Thymus (tissue), 14 donors: ENCODE measurements at places on chromosomes 7 and 10. TPM values are rescaled to one million over a fixed set of nuclear protein-coding genes. Genes with fewer than 3 reads are reported as not detected.

DNA sequence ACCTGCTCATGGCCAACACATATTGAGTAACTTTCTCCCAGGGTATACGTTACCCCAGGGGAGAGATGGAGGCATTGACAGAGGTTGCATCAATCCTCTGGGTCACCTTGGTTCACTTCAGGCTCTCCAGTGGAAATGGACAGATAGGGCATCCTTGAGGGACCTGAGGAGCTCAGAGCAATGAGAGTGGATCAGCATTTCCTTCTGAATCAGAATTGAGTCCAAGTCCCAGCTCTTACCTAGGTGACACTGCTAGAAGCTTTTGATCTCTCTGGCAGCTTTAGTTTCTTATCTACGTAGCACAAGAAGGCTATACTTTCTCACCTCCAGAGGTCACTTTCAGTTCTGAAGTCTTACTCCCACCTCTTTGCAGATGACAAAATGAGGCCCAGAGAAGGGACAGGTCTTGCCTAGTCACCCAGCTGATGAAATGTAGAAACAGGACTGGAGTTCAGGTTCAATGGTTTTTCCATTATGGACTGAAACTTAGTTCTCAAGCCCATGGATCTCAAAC, 35.2 kb downstream of the PANK1 start:
- no peaks in the 10 kb centered on the region for H3K27me3 ChIP-seq
- H3K27ac ChIP-seq: no peak overlapping the region

- H3K4me3 ChIP-seq: no peak overlapping the region
- H3K27ac ChIP-seq: no peak overlapping the region
- no peaks in the 10 kb centered on the region for H3K27me3 ChIP-seq
- no peak for DNase-seq
- H3K36me3 ChIP-seq: no peaks in the 10 kb centered on the region
- no peaks in the 10 kb centered on the region for H3K4me1 ChIP-seq
Observed at GRCh38 chr10:103013416-103013815, 95.3 kb downstream of the CNNM2 start.

GRCh38 chr7:41566581-41566980, 136.3 kb downstream of the INHBA start:
- H3K27me3 ChIP-seq: no peaks in the 10 kb centered on the region
- H3K4me3 ChIP-seq: no peak overlapping the region
- no peaks in the 10 kb centered on the region for H3K36me3 ChIP-seq
- H3K27ac ChIP-seq: no peak overlapping the region
- H3K4me1 ChIP-seq: no peaks in the 10 kb centered on the region

- no peak overlapping the region for H3K4me3 ChIP-seq
- H3K36me3 ChIP-seq: no peaks in the 10 kb centered on the region
- H3K4me1 ChIP-seq: no peaks in the 10 kb centered on the region
- no peaks in the 10 kb centered on the region for H3K27me3 ChIP-seq
Observed at GRCh38 chr10:59008452-59008851, 168.0 kb upstream of the PHYHIPL start.

DNA sequence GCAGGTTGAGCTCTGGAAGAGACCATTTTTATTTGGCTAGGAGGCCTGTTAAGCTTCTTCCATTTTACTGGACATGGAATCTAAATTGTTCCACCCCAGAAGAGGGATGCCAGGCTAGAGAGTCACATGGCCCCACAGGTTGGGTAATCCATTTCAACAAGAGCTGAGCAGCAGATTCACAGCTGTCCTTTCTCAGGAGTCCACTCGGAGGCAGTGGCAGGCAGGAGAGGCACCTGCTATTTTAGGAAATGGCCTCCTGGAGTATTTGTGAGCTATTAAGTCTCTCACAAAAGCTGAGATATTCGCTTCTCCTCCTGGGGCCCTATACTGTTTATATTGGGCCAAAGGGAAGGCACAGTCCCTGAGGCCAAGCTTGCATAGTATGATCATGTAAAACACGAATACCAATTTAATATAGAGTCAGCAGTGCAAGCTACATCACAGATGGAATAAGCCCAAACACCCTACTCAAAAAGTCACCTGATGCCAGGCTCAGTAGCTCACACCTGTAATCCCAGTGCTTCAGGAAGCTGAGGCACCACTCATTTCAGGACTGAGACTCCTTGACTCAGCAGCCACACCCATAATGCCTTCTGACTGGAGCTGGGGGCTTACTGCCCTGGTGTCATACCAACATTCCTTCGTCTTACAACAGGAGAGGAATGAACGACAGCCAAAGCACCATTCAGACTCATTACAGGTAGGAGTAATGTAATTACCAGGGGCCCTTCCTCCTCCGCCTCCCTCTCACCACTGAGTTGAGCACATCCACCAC, 124.1 kb downstream of the LMBR1 start:
- no peak overlapping the region for H3K4me3 ChIP-seq
- no peaks in the 10 kb centered on the region for H3K36me3 ChIP-seq

DNA sequence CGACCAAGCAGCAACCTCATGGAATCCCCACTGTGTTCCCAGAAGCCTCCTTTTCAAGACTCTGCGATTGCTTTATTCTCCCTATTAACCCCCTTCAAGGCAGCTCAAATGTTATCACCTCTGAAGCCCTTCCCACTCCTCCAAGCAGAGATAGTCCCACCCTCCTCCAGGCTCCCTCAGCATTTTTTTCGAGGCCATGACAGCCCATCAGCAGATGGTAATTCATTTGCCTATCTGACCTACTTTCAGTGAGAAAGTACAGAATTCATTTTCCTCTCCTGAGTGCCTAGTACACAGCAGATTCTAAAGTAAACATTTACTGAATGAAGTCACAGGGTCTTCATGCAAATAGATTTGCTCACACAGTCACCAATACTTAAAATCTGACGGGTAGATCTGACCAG, 47.8 kb downstream of the HERPUD2 start:
- peaks cover 15% of the 10 kb centered on the region for H3K36me3 ChIP-seq
- no peak overlapping the region for H3K4me3 ChIP-seq
- no peak overlapping the region for H3K27ac ChIP-seq
- H3K27me3 ChIP-seq: no peaks in the 10 kb centered on the region
- H3K4me1 ChIP-seq: peaks cover 3% of the 10 kb centered on the region

GRCh38 chr10:21368728-21369425, 156.6 kb downstream of the SKIDA1 start:
- peaks cover 3% of the 10 kb centered on the region for H3K4me1 ChIP-seq
- no peaks in the 10 kb centered on the region for H3K36me3 ChIP-seq
- DNase-seq: no peak
- H3K27me3 ChIP-seq: no peaks in the 10 kb centered on the region
- H3K27ac ChIP-seq: no peak overlapping the region

DNA sequence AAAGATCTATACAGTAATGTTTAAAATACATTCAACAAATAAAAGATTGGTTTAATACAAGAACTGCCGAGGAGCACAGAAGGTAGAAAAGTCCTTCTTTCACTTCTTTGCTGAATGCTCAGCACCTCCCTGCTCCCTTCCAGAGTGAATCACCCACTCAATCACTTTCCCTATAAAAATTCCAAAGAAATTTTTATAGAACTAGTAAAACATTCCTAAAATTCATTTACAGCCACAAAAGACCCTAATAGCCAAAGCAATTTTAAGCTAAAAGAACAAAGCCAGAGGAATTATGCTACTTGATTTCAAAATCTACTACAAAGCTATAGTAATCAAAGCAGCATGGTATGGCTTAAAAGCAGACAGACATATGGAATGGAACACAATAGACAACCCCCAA, 320.9 kb downstream of the PCLO start:
- H3K4me3 ChIP-seq: no peak overlapping the region
- no peaks in the 10 kb centered on the region for H3K27me3 ChIP-seq
- no peaks in the 10 kb centered on the region for H3K36me3 ChIP-seq
- H3K4me1 ChIP-seq: no peaks in the 10 kb centered on the region
- no peak overlapping the region for H3K27ac ChIP-seq
- no peak for DNase-seq

- no peaks in the 10 kb centered on the region for H3K36me3 ChIP-seq
- H3K4me3 ChIP-seq: no peak overlapping the region
- no peaks in the 10 kb centered on the region for H3K4me1 ChIP-seq
- no peak for DNase-seq
Observed at GRCh38 chr7:88546808-88547207, 212.7 kb upstream of the ZNF804B start.

The SPDYE9 gene
- 0.07 TPM for polyA plus RNA-seq

The SLC13A4 gene
- polyA plus RNA-seq: 0.23 TPM

GRCh38 chr7:69534461-69535041, 63.7 kb upstream of the AUTS2 start:
- no peak for DNase-seq
- H3K36me3 ChIP-seq: no peaks in the 10 kb centered on the region
- no peak overlapping the region for H3K27ac ChIP-seq
- no peaks in the 10 kb centered on the region for H3K27me3 ChIP-seq
- no peaks in the 10 kb centered on the region for H3K4me1 ChIP-seq

GRCh38 chr10:71701496-71702132, 18.0 kb downstream of the C10orf105 start:
- DNase-seq: no peak
- peaks cover 3% of the 10 kb centered on the region for H3K4me1 ChIP-seq
- no peaks in the 10 kb centered on the region for H3K27me3 ChIP-seq
- no peak overlapping the region for H3K4me3 ChIP-seq
- no peak overlapping the region for H3K27ac ChIP-seq

The SPDYE2B gene
- 0.02 TPM for polyA plus RNA-seq

The XPNPEP1 gene
- 41.0 TPM for polyA plus RNA-seq

- no peaks in the 10 kb centered on the region for H3K27me3 ChIP-seq
- H3K4me1 ChIP-seq: peaks cover 56% of the 10 kb centered on the region
- peak overlapping the region; percentile 95 for H3K27ac ChIP-seq
- DNase-seq: peak; percentile 22
- no peaks in the 10 kb centered on the region for H3K36me3 ChIP-seq
- no peak overlapping the region for H3K4me3 ChIP-seq
Observed at GRCh38 chr7:36207451-36208291, 54.6 kb downstream of the EEPD1 start.

DNA sequence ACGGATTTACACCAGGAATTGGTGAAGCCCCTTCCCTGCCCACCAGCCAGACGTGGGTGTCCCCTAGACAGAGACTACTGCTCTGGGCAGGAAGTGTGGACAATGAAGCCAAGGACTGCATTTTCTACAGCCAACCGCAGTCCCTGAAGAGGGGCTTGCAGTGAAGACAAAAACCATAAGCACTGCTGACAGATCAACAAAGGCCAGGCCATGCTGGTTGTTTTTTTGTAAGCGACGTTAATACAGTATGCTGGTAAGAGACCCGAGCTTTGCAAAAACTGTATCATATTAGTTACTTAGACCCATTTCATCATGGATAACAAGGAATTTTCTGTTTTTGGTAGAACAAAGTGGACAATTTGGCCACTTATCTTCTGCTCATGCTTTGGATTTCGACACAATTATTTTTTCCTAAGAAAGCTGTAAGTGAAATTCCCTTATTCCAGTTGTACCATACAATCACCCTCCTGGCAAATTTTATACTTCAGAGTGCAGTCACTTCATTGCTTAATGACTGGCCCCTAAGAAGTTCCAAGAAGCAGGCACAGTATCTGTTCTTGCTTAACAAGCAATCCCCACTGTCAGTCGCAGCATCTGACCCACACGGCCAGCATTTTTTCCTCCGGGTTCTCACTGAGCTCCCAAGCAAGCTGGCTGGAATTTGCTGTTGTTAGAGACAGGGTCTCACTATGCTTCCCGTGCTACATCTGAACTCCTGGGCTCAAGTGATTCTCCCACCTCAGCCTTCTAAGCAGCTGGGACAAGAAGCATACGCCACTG, 163.5 kb downstream of the PARD3 start:
- DNase-seq: no peak
- no peaks in the 10 kb centered on the region for H3K27me3 ChIP-seq
- no peak overlapping the region for H3K27ac ChIP-seq

The OR13A1 gene
- 2.2 TPM for polyA plus RNA-seq

The RBM20 gene
- 3.8 TPM for polyA plus RNA-seq

DNA sequence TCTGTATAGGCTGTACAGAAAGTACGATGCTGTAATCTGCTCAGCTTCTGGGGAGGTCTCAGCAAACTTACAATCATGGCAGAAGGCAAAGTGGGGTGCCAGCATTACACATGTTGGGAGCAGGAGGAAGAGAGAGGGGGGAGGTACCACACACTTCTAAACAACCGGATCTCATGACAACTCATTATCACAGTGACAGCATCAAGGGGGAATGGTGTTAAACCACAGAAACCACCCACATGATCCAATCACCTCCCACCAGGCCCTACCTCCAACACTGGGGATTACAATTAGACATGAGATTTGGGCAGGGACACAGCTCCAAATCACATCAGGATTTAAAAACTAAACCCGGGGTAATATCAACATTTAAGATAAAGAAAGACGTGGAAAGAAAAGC, 468.8 kb upstream of the AUTS2 start:
- H3K36me3 ChIP-seq: no peaks in the 10 kb centered on the region
- H3K27me3 ChIP-seq: no peaks in the 10 kb centered on the region
- no peak overlapping the region for H3K27ac ChIP-seq
- no peak for DNase-seq
- H3K4me3 ChIP-seq: no peak overlapping the region
- no peaks in the 10 kb centered on the region for H3K4me1 ChIP-seq

GRCh38 chr10:67296926-67297325, 371.1 kb downstream of the LRRTM3 start:
- no peak overlapping the region for H3K4me3 ChIP-seq
- no peak overlapping the region for H3K27ac ChIP-seq
- H3K36me3 ChIP-seq: no peaks in the 10 kb centered on the region
- no peaks in the 10 kb centered on the region for H3K4me1 ChIP-seq

The COBL gene
- 2.0 TPM for polyA plus RNA-seq

DNA sequence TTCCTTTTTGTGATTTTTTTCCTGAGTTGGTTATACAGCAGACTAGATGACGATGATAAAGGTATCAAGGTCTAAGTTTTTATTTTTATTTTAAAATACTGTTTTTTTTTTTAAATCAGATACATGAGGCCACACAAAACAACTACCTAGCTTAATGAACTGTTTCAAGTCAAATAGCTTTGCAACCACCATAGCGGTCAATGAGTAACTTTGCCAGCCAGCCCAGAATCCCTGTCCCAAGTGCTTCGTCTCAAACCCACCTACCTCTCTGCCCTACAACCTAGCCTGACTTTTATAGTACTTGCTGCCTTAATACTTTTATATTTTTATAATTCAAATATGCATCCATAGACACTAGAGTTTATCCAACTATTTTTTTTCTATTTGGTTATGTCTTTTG, 676.5 kb downstream of the NRG3 start:
- H3K4me1 ChIP-seq: no peaks in the 10 kb centered on the region
- no peak for DNase-seq
- no peak overlapping the region for H3K27ac ChIP-seq
- H3K27me3 ChIP-seq: no peaks in the 10 kb centered on the region
- no peak overlapping the region for H3K4me3 ChIP-seq

GRCh38 chr7:155418941-155419755, 38.8 kb upstream of the EN2 start:
- no peak overlapping the region for H3K27ac ChIP-seq
- H3K27me3 ChIP-seq: peaks cover 46% of the 10 kb centered on the region
- DNase-seq: no peak
- H3K4me1 ChIP-seq: no peaks in the 10 kb centered on the region
- H3K36me3 ChIP-seq: no peaks in the 10 kb centered on the region

The PDE6C gene
- polyA plus RNA-seq: 0.18 TPM

GRCh38 chr7:93632371-93632770, 57.8 kb upstream of the CALCR start:
- no peak overlapping the region for H3K4me3 ChIP-seq
- H3K4me1 ChIP-seq: no peaks in the 10 kb centered on the region
- no peaks in the 10 kb centered on the region for H3K36me3 ChIP-seq
- no peak overlapping the region for H3K27ac ChIP-seq
- no peaks in the 10 kb centered on the region for H3K27me3 ChIP-seq
